Testis (tissue), 5 donors: ENCODE measurements at places on chromosomes 7 and 10.

DNA sequence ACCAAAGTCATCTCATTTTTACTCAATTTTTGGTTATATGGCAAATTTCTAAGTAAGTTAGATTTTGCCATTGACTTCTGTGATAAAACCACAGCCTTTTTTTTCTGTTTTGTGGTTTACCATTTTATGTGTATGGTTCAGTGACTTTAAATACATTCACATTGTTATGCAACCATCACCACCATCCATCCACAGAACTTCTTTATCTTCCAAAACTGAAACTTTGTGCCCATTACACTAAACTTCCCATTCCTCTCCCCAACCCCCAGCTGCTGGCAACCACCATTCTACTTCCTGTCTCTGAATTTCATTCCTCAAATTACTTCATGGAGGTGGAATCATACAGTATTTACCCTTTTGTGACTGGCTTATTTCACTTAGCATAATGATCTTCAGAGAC is 280.4 kb upstream of the TCERG1L start:
- DNase-seq, result no peak

GRCh38 chr7:155594961-155595366 is 48.6 kb upstream of the CNPY1 start:
- DNase-seq, result no peak

DNA sequence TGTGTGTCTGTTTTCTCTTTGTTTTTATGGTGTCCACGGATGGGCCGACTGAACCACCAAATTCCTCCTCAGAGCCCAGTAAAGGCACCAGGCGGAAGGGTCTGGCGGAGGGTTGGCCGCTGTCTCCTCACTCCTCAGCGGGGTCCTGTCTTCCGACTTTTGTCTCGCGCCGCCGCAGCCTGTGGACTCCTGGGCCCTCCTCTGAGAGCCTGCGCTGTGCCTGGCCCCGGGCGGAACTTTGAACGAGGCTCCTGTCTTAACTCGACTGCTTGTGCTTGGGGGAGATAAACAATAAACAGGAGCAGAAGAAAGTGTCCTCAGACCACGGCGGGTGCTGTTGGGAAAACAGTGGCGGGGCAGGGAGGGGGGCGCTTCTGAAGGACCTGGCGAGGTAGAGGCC is 2.2 kb upstream of the FAM20C start:
- no peak for DNase-seq

DNA sequence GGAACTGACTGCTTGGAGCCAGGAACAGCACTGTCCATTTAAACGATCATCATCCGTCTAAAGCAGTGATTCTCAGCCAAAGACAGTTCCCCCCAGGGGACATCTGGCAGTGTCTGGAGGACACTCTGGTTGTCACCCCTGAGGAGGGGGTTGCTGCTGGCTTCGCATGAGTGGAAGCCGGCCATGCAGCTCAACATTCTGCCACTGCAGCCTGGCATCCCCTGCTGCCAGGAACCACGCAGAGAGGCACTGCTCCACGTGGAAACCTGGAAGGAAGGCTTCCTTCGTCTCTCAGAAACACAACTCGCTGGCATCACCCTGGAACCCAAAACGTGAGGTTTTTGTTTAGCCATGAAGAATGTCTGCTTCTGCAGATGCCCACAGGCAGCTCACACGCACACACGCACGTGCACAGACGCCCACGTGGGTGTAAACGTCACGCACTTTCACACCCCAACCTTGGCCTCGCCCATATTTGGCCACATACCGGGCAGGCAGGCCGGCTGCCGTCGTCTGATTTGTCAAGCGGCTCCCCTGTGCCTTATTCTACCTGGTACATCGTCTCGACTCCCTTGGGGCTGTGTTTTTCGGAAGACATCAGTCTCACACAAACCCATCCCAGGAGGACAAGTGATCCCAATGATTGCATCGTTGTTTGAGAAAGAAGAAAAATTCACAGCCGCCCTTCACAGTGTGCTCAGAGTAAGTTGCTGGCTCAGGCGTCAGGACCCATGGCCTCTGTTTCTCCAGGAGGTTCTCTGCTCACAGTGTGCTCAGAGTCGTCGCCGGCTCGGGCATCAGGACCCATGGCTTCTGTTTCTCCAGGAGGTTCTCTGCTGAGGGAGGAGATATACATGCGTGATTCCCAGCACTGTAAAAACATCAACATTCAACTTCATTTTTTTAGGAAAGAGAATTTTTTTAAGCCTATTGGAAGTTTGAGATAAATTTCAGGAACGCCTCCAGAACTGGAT is 127.2 kb upstream of the PPP2R2D start:
- DNase-seq, result no peak

DNA sequence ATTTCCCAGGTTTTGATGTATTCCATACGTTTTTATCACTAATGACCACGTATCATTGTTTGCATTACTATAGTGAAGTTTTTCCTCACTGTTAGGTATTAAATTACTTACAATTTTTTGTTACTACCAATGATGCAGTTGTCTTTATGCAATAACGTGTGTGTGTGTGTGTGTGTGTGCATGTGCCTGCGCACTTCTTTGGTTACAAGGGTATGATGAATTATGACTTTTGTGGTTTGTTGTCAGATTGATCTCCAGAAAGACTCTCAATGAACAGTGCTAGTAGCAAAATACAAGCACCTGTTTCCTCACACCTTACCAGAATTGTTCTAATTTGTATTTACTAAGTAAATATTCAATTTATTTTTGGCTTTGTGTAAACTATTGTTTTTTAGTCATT is 51.5 kb downstream of the MCMBP start:
- DNase-seq, result no peak

DNA sequence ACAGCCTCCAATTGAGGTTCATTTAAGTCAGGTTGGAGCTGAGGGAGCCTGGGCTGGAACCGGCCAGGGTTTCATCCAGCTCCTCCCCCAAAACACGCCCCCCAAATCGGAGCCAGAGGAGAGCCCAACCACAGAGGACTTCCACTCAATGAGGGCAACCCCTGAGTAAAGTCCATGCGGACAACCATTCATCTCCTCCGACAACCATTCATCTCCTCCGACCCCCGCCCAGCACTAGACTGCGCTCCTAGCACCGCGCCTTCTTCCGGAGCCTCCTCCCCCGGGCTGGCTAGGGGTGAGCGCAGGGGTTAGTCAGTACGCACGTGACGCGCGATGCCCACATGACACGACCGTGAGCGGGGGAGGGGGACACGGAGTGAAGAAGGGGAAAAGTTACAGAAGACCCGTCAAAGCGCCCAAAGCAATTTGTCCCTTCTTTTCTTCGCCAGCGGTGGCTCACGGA is 1.4 kb downstream of the MAGI2 start:
- DNase-seq, result peak; percentile 88

GRCh38 chr7:109213081-109213480 is 643.4 kb downstream of the DNAJB9 start:
- DNase-seq, result no peak

DNA sequence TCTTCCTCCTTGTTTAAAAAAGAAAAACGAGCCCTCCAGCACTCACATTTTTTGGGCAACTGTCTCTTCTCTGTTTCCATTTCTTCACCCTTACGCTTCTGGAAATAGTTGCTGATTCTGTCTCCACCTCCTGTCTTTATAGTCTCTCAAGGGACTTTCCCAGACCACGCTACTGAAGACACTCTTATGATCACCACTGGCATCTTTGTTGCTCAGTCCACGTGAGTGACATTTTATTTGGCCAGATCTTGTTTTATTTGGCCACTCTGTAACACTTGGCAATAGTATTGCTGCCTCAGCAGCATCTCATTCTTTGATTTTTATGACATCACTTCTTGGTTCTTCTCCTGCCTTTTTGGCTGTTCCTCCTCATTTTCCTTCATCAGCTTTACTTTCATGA is 21.6 kb upstream of the NME8 start:
- DNase-seq, result no peak

GRCh38 chr7:70208236-70209063 is 610.2 kb downstream of the AUTS2 start:
- no peak for DNase-seq

- DNase-seq, result no peak
Observed at GRCh38 chr10:74249865-74250264, 98.8 kb downstream of the ADK start.

DNA sequence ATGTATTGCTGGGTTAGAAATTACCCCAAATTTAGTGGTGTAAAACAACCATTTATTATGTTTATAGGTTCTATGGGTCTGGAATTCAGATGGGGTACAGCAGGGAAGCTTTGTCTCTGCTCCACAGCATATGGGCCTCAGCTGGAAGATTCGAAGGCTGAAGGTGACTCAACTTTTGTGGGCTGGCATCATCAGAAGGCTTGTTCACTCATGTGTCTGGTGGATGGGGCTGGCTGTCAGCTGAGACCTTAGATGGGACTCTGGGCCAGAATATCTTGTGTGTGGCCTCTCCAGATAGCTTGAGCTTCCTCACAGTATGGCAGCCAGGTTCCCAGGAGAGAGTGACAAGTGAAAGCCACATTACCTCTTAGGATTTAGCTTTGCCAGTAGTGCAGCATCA is 45.9 kb downstream of the ZNF503 start:
- no peak for DNase-seq

GRCh38 chr10:91012502-91012901 is 91.6 kb upstream of the ANKRD1 start:
- DNase-seq, result no peak

DNA sequence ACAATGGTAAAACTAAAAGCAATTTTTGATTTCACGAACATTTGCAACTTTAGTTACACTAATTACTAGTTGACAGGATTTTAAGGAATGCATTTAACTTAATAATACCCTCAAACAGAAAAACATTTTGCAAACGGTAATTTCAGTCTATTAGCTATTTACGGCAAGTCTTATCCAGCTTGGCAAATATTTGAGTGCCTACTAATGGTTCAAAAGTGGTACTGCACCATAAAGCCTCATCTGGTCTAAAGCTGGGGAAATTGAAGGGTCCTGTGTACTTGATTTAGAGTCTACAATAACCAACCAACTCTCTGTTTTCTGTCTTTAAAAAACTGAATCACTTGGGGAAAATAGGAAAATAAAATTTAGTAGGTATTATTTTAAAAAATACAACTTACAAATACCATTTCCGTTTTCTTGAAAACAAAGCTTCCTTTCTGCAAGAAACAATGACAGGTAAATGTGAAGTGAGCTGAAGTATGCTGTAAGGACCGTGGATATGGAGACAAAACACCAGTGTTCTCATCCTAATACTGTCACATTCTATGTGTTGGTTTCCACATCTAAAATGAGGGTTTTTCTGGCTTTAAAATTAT is 142.3 kb downstream of the VPS50 start:
- DNase-seq, result no peak

- DNase-seq, result no peak
Observed at GRCh38 chr7:11141541-11141940, 167.9 kb downstream of the PHF14 start.

GRCh38 chr7:83366629-83367028 is 203.9 kb upstream of the PCLO start:
- DNase-seq, result no peak
